ENCODE measurements at places on chromosomes 6 and 20.
A peak's percentile ranks its signal among the peaks of the same experiment; 100 is the strongest.

DNA sequence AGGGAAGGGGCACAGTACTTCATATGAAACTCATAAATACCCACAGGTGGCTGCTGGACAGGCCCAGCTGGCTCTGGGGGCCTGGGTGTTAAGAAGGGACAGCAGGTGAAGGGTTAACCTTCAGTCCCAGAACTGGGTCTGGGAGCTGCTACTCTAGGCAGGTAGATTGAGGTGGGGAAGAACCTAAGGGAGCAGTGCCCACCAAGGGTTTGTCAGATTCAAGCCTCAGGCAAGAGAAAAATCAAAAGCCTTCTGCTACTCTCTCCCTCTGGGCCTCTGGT, 5.6 kb downstream of the RPL10A start:
- DNase-seq: no peak

GRCh38 chr6:16621002-16621401, 140.3 kb downstream of the ATXN1 start:
- DNase-seq: no peak

DNA sequence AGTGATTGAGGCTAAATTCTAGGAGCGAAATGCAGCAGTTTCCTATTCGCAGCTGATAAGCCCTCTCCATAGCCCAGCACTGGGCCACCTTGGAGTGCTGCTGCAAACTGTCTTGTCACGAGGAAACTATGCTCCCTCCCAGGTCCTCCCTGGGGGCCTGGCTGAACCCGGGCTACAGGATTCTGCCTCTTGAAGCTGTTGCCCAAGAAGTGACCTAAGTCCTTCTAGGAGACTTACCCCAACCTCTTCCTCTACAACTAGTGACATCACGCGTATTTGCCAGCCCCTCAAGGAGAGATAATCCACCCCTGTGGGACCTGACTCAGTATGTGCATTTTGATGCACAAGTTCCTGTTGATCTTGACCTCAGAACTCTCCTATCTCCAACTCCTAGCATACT, 26.5 kb upstream of the ZFAND3 start:
- no peak for DNase-seq

- no peak for DNase-seq
Observed at GRCh38 chr6:143288923-143289322, 161.6 kb downstream of the ADAT2 start.

DNA sequence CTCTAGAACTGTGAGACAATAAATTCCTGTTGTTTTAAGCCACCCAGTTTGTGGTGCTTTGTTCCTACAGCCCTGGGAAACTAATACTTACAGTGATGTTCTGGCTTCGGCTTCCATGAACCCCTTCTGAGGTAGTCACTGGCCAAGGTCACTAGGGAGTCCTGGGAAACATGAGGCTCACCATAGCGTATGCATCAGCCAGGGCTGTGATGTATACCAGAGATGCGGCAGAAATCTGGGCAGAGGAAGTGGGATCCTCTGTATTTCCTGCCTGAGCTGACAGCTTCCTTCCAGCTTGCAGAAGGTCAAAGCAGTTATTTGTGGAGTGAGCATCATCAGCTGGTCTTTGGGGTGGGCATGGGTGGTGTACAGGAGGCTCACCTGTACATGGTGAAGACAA, 27.9 kb downstream of the KAT14 start:
- DNase-seq: peak; percentile 38

DNA sequence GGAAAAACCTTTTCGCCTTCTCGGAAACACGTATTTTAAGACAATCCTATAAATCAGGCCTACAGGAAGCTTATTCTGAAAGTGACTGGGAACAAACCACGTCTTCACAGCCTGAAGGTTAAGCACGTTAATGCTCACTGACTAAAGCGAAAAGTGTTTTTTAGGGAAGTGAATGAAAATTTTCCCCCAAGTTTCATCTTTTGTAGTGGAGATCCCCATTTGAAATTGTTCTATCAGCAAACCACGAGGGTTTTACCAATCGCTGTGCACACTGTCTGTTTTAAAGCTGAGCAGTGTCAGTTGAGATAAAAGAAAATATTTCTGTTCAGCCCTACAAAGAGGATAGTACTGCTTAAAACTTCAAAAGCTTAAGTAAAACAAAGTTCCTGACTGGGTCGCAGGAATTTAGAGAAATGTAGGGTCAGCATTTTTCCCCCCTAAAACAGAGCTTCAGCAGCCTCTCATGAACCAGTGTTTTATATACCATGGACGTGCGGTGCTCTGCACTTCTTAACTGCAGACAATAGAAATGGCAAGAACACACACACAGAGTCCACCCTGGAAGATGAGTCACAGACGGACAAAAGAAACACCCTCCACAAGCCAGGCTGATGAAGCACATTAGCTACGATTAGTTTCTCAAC, 34.9 kb downstream of the SLC22A23 start:
- peak; percentile 85 for DNase-seq
